Tongue (tissue), 3 donors: ENCODE measurements at places on chromosomes 3 and 15.

DNA sequence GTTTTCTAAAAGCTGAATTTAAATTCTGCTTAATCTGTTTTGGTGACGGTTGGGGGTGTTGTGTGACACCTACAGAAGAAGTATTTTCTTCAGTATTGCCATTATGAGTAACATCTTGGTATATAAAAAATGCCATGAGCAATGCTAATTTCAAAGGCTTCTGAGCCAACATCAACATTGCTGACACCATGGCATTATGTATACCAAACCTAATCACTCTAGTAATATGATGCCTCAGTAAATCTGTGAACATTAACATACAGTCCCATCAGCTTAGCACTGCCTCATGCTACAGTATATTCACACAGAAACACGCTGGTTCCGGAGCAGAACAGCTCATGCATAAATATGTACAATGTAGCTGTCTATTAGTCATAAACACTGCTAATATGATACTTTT, 75.8 kb downstream of the ZPLD1 start:
- peak; percentile 34 for DNase-seq

DNA sequence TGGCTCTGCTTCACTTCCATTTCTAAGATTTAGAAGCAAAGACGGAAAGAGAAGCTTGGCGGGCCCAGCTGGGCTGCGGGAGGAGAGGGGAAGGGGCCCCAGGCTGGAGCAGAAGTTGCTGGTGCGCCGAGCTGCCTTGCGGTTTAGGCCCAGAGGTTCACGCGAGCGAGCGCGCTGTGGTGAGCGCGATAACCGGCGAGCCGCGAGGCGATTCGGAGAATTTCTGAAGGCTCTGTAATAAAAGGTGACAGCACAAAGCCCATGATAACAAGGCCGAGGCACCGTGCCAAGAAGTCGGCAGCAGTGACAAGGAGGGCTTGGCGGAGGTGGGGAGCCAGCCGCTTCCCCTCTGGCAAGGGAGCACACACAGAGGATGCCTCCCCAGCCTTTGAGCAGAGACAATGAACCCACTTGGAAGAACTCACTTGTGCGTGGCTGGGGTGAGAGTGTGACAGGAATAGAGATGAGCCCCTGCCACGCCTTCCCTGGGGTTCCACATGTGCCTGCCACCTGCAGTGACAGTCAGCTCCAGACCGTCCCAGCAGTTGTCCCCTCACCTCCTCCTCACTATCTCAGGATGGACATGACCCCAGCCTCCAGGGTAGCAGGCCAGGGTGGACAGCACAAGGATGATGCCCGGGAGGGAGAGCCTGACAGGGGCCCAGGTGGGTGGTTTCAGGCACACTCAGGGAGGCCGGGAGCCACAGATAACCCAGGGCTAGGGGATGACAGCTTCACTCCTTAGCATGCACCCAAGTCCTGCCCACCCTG, 315.2 kb downstream of the UACA start:
- peak; percentile 53 for DNase-seq

GRCh38 chr3:14042680-14043079, 82.0 kb downstream of the CHCHD4 start:
- DNase-seq = no peak

DNA sequence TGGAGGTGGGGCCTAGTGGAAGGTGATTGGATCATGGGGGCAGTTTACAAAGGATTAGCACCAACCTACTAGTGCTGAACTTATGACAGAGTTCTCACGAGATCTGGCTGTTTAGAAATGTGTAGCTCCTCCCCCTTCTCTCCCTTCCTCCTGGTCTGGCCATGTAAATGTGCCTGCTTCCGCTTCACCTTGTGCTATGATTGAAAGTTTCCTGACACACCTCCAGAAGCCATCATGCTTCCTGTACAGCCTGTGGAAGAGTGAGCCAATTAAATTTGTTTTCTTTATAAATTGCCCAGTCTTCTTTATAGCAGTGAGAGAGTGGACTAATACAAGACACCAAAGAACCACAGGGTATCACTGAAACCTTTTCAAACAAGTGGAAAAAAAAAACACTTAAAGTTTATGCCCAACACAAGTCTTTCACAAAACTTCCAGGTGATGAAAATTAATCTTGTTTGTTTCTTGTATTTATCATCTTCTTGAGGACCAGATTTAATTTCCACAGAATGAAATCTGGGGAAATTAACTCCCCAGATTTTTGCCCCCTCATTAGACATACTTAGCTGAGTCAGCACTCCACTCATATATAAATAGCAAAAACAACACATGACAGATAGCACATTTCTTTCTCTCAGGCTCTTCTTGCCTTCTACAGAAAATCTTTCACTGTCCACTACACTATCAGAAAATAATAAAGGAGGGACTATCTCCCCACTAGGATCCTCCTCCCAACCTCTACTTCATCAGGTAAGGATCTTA, 847.2 kb downstream of the TUSC7 start:
- DNase-seq = no peak

- no peak for DNase-seq
These were observed 98.2 kb downstream of the OSBPL10 start for GRCh38 chr3:31882895-31883294.

GRCh38 chr3:72190050-72190449, 405.1 kb upstream of the PROK2 start:
- peak; percentile 71 for DNase-seq

DNA sequence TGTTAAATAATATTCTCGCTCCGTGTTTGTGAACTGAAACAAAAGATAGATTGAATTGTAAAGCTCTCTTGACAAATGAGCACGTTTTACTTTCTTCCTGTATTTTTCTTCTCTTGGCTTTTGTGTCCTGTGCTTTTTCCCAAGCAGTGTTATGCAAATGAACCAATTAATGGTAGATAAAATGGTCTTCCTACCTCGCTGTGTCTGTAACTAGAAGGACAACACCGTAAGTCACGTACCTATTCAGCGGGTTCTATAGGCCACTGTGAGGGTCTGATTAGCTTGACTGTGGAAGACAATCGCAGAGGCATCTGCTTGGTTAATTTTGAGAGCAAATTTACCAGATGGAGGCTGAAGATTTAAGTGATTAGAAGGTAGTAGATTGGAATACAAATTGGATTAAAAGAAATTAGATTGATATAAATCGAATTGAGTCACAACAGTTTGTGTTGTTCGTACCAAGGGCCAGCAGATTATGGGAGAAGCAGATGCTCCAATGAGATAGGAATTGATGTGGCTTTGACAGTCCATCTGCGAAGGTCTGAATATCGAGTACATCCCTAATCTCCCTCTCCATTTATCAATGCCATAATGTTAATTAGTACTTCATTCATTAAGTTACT, 40.2 kb downstream of the ROBO2 start:
- no peak for DNase-seq

- no peak for DNase-seq
These were observed 2.6 kb downstream of the CYP19A1 start for GRCh38 chr15:51335538-51336410.

GRCh38 chr3:49484471-49484870, 14.4 kb downstream of the DAG1 start:
- DNase-seq = no peak

GRCh38 chr3:36868614-36869436, 76.0 kb downstream of the TRANK1 start:
- DNase-seq = peak; percentile 86

- peak; percentile 17 for DNase-seq
These were observed 47.9 kb upstream of the OSBPL11 start for GRCh38 chr3:125643172-125643571.

- no peak for DNase-seq
These were observed 84.9 kb upstream of the POU1F1 start for GRCh38 chr3:87361271-87361670.

DNA sequence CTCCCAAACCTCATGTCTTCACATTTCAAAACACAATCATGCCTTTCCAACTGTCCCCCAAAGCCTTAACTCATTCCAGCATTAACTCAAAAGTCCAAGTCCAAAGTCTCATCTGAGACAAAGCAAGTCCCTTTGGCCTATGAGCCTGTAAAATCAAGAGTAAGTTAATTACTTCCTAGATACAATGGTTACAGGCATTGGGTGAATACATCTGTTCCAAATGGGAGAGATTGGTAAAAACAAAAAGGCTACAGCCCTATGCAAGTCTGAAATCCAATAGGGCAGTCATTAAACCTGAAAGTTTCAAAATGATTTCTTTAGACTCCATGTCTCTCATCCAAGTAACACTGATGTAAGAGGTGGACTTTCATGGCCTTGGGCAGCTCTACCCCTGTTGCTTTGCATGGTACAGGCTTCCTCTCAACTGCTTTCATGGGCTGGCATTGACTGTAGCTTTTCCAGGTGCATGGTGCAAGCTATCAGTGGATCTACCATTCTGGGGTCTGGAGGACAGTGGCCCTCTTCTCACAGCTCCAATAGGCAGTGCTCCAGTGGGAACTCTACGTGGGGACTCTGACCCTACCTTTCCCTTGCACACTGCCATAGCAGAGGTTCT, 55.0 kb upstream of the PLSCR4 start:
- DNase-seq = no peak

- DNase-seq = no peak
These were observed 508.0 kb upstream of the MDFIC2 start for GRCh38 chr3:70820397-70820796.

- no peak for DNase-seq
These were observed 977.6 kb downstream of the IGSF11 start for GRCh38 chr3:118057086-118057485.

DNA sequence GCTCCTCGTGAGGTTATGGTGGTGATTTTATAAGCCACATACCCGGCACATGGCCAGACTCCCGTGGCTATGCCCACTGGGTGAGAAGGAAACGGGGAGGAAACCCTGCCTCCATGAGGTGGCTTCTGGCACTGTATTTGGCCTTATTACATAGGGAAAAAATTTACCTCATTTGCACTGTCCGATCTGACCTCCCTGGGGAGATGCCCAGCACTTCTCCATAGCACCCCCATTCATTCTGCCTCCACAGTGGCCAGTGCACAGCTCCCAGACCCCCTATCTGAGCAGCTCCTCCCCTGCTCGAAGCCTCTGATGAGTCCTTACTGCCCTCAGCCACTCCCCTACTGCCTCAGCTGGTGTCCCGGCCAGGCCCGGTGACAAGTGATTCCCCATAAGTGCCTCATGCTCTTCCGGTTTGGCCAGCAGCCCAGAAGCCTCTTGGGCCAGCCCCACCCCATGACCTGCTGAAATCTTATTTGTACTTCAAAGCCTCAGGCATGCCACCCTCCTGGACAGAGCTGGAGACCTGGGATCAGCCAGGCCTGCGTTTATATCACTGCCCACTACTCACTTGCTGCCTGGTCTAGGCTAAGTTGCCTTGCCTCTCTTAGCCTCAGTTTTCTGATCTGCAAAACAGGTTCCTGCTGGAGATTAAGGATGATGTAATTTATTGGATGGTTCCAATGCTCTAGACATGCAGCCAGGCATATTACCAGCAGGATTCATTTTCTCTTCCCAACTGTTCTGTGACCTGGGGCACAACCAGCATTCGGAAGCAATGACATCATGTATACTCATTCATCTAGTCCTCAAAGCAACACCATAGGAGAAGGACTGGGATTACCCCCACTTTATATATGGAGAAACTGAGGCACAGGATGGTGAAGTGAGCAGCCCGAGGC, 30.6 kb upstream of the SLC6A6 start:
- peak; percentile 92 for DNase-seq

DNA sequence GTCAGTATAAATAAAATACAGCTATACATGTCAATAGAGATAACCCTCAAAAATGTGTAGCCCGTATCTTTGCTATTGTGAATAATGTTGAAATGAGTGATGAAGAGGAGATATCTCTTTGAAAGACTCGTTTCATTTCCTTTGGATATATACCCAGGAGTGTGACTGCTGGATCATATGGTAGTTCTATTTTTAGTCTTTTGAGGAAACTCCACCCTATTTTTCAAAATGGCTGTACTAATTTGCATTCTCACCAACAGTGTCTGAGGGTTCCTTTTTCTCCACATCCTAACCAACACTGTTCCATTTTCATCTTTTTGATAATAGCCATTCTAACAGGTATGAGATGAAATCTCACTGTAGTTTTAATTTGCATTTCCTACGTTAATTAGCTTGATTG, 237.5 kb upstream of the GBE1 start:
- DNase-seq = no peak
